Frontal cortex (tissue), 4 donors: ENCODE measurements at places on chromosomes 5 and 9. TPM values are rescaled to one million over a fixed set of nuclear protein-coding genes. Genes with fewer than 3 reads are reported as not detected.

DNA sequence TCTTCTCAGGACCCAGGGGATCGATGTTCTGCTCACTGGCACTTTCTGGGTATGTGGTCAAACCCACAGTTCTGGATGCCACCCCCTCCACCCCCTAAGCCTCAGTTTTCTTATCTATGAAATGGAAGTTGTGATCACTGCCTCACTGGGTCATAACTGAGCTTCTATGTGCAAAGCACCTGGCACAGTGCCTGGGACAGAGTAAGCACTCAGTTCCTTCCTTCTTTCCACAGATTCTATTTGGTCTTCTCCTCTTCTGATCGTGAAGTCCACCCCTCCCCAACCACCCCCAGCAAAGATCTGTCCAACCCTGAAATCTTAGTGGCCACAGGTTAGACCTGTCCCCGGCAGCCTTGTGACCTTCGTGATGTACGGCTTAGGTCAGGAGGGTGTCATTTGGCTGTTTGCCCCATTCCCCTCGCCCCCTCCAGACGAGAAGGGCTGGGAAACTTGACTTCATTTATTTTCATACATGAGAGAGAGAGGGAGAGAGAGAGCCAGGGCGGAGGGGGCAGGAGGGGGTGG is 181.4 kb downstream of the FGF18 start:
- DNase-seq = no peak

DNA sequence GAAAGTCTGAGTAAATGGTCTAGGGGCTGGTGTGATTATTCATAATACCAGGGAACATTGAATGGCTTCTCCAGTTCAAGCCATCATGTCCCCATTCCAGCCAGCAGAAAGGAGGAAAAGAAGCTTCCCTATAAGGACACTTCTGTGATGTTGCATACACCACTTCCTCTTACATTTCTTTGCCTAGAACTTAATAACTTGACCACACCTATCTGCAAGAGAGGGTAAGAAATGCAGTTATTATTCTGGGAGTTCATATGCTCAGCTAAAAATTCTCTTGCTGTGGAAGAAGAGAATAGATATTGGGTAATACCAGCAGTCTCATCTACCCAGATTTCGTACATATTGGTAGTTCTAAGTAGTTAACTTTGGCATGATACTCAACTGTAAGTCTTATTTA is 166.1 kb downstream of the SLC28A3 start:
- no peak for DNase-seq

The CDC37L1 gene
- 39.9 TPM for total RNA-seq

- DNase-seq = no peak
These were observed 55.0 kb upstream of the CPLX2 start for GRCh38 chr5:175816348-175816747.

DNA sequence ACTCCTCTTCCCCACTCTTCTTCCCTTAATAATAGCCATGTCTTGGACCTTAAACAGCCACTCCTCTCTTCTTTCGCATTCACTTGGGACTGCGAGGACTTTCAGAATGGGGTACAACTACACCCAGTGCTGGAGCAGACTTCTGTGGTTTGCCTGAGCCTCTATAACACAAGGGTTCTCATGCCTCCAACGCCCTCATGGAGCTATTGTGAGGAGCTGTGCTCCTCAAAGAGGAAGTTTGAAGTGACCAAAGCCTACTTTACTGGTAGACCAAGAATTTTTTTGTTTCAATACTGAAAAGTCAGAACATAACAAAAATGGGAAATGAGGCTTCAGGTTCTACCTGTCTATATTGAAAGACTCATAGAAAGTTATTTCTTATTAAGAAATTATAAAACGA is 316.4 kb downstream of the PIK3R1 start:
- DNase-seq = no peak

The IFNA14 gene
- not detected for total RNA-seq

DNA sequence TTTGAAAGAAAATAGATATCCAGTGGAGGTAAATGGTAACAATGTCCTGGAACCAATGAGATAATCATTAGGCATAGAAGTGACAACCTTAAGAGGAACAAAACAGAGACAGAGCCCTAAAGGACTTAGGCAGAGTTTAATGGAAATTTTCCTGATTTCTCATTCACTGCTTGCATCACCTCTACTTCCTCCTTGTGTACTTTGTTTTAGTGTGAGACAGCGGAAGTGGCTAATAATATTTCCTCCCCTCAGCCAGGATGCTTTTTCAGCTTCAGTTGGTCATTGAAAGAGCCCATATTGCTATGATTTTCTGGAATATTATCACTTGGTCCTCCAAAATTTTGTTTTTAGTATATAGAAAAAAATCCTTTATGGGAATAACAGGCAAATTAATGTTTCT is 153.4 kb upstream of the MPDZ start:
- no peak for DNase-seq

GRCh38 chr5:108257996-108258395 is 123.9 kb downstream of the FBXL17 start:
- no peak for DNase-seq

The CENPK gene
- 8.6 TPM for total RNA-seq

- no peak for DNase-seq
These were observed 14.4 kb upstream of the GRXCR2 start for GRCh38 chr5:145887217-145887616.

- DNase-seq = no peak
These were observed 136.5 kb downstream of the SNX18 start for GRCh38 chr5:54653956-54654614.

GRCh38 chr5:65203746-65204145 is 278.0 kb downstream of the ADAMTS6 start:
- no peak for DNase-seq

The LRRTM2 gene
- total RNA-seq = 99.5 TPM
